Hematopoietic multipotent progenitor cell treated with erythropoietin and hydrocortisone succinate and interleukin-3 and kit ligand, for 6 days (in vitro differentiated cells): ENCODE measurements at places on chromosomes 6 and 20.

DNA sequence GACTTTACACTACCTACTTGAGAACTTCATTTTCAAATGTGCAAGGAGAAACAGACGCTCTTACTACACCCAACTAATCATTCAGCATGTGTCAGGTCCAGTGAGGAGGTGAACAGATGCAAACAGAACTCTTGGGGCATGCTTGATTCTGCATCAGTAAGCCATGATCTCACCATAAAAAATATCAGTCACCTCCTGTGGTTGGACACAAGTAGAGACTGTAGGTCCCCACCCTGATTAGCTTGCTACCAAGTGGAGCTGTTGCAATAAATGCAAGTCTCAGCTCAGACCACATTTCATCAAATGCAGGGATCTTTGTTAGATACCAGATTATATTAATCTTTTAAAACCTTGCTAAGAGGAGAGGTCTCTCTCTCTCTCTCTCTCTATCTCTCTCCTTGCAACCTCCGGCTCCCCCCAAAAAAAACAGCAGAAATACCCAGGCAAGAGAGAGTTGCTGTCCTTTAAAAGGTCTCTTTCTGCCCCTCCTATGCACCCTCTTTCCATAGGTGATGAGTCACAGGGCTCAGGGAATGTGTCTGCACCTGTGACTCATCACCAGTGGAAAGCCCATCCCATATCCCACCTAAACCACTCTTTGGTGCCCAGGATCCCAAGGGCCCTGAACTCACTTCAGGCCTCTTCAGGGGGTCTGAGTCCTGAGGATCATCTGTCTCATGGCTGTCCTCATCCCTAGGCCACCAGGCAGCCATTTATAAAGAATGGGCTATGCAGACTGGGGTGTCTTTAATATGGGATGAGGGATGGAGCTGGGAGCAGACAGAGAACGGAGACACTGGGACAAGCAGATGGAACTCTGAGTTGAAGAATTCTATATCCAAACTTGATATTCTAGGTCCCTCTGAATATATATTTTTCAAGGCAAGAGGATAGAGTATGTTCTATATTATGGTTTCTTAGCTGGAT lies 154.5 kb downstream of the QRSL1 start:
- no peak for DNase-seq

GRCh38 chr6:150079604-150080003 lies 10.7 kb upstream of the ULBP3 start:
- no peak for DNase-seq

DNA sequence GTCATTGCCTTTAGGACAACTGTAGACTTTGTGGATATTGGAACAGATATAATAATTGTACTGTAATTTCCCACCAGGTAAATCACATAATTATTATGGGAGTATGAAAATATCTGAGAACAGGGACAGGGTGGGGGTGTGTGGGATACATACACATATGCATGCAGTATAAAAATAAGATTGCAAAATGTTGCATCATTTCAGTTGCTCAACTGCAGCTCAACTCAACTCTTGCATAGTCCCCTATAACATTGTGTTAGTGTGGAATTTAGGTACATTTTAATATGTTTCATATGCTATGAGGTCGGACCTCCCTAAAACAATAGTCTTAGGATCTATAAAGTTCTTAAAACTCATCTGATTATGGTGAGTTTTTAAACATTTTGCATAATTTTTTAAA lies 275.0 kb upstream of the FLRT3 start:
- DNase-seq: no peak

DNA sequence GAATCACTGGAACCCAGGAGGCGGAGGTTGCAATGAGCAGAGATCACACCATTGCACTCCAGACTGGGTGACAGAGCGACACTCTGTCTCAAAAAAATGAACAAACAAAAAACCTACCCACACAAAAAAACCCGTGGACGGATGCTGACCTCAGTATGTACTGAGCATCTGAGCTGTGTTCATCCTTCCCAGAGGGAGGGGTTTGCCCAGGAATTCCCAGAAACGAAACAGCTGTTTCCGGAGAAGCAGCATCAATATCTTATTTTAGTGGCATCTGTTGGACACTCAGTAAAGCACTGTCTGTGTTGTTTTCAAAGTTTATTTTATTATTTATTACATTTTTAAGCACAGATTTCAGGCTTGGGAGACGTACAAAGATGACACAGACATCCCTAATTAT lies 18.7 kb downstream of the NANP start:
- DNase-seq: no peak
